ENCODE measurements at places on chromosomes 1 and 21. TPM values are rescaled to one million over a fixed set of nuclear protein-coding genes. Genes with fewer than 3 reads are reported as not detected.

The C1orf216 gene
- 12.5 TPM for total RNA-seq

The NMNAT2 gene
- 0.51 TPM for total RNA-seq

The MX2 gene
- total RNA-seq: 109 TPM

The TNFRSF1B gene
- total RNA-seq: 164 TPM

The VWA5B1 gene
- total RNA-seq: not detected

The ZNF648 gene
- not detected for total RNA-seq

The STUM gene
- 0.30 TPM for total RNA-seq

The SH3BGR gene
- 2.6 TPM for total RNA-seq

The LYPD8 gene
- not detected for total RNA-seq

The TMEM54 gene
- 12.5 TPM for total RNA-seq

The PIGK gene
- total RNA-seq: 25.5 TPM

The PDE9A gene
- total RNA-seq: 22.6 TPM

The ASTN1 gene
- 5.6 TPM for total RNA-seq

The HMGCS2 gene
- total RNA-seq: not detected

DNA sequence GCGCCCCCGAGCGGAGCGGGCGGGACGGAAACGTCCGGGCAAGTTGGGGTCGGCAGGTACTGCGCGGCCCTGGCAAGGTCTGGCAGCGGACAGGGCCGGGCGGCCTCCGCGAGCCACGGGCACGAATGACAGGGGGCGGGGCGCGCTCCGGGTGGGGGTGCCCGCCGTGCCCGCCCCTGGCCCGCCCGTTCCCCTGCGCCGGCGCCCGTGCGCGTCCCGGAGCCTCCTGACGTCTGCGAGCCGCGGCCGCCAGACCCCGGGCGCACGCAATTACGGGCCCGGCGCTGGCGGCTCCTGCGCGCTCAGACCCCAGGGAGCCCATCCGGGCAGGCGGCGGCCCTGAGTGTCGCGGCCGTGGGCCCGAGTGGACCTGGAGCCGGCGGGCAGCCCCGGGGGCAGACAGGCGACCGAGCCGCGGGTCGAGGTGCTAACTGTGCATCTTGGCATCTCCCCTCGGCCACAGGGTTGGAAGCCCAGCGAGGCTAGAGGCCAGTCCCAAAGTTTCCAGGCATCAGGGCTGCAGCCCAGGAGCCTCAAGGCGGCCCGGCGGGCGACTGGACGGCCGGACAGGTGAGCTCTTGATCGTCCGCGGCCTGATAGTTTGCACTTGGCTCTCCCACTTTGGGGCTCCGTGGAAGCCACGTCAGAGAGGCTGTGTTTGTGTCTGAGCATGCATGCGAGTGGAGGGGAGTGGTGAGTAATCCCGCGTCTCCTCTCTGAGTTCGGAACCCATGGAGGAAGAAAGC, 918 bp downstream of the MIB2 start:
- DNase-seq: no peak

DNA sequence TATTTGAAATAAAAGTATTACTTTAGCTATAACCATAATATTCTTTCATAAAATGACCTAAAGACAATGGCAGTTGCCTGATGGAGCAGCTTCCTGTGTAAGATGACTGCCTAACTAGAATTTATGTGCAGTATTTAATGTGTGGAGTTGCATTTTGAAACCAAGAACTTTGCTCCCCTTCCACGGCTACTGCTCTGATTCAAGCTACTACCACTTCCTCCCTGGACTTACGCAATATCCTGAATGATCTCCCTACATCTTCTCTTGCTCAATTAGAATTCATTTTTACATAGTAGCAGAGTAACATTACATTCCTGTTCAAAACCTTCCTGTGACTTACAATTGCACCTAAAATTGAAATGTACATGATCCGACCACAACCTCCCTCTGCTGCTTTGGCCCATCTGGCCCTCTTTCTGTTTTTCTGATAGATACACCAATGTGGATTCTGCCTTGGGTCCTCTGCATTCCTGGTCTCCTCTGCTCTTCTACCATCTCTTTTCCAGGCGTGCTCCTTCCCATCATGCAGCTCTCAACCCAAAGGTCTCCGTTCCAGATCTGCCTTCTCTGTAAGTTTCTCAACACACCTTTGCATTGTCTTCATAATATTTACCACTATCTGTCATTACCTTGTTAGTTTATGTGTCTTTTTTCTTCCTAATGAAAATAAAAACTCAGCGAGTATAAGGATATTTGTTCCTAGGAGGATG, 47.4 kb upstream of the USP25 start:
- no peak for DNase-seq

GRCh38 chr1:153058826-153059784, 1.8 kb upstream of the SPRR2A start:
- no peak for DNase-seq

DNA sequence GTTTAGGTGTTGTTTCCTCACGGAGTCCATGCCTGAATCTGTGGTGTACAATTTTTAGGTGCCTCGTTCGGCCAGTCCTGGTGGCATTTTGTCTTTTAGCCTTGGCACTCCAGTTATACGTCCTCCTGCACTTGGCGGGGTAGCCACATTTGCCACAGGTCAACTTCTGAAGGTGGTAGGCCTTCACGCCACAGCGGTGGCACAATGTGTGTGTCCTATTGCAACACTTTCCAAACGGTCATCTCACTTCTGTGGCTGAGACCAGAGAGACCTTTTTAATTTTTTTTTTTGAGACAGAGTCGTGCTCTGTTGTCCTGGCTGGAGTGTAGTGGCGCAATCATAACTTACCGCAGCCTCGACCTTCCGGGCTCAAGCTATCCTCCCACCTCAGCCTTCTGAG, 49.1 kb downstream of the CAMTA1 start:
- no peak for DNase-seq

GRCh38 chr1:36872126-36872754, 162.1 kb downstream of the GRIK3 start:
- peak; percentile 48 for DNase-seq

- DNase-seq: no peak
These were observed 2.6 kb upstream of the MYSM1 start for GRCh38 chr1:58702261-58703141.

DNA sequence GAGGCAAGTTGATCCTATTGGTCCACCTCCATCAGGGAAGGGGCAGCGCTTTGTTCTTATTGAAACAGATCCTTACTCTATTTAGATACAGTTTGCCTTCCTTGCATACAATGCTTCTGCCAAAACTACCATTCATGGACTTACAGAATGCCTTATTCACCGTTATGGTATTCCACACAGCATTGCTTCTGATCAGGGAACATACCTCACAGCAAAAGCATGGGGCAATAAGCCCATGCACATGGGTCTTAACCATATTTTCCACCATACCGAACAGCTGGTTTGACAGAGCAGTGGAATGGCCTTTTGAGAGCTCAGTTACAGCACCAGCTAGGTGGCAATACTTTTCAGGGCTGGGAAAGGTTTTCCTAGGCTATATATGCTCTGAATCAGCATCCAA, 544.8 kb upstream of the ADGRL4 start:
- no peak for DNase-seq

DNA sequence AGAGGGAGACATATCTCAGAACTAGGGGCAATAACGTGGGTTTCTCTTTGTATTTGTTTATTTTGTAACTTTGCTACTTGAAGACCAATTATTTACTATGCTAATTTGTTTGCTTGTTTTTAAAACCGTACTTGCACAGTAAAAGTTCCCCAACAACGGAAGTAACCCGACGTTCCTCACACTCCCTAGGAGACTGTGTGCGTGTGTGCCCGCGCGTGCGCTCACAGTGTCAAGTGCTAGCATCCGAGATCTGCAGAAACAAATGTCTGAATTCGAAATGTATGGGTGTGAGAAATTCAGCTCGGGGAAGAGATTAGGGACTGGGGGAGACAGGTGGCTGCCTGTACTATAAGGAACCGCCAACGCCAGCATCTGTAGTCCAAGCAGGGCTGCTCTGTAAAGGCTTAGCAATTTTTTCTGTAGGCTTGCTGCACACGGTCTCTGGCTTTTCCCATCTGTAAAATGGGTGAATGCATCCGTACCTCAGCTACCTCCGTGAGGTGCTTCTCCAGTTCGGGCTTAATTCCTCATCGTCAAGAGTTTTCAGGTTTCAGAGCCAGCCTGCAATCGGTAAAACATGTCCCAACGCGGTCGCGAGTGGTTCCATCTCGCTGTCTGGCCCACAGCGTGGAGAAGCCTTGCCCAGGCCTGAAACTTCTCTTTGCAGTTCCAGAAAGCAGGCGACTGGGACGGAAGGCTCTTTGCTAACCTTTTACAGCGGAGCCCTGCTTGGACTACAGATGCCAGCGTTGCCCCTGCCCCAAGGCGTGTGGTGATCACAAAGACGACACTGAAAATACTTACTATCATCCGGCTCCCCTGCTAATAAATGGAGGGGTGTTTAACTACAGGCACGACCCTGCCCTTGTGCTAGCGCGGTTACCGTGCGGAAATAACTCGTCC, 1.3 kb upstream of the OLIG2 start:
- DNase-seq: no peak

DNA sequence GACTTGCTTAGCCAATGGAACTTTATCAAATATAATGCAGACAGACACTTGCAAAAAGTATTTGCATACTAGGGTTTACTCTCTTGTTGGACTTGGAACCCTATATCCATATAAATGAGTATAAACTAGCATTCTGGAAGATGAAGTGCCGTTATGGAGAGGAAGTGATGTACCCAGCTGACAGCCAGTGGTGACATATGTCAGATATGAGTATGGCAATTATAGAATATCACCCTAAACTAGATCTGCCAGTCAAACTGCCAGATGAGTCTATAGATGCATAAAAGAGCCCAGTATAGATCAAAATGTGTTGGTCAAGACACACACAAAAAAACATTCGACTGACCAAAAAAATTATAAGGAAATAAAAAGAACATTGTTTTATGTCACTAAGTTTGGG, 739.3 kb downstream of the PLA2G4A start:
- no peak for DNase-seq

- DNase-seq: no peak
These were observed 330.0 kb downstream of the BRINP3 start for GRCh38 chr1:190147616-190148015.

DNA sequence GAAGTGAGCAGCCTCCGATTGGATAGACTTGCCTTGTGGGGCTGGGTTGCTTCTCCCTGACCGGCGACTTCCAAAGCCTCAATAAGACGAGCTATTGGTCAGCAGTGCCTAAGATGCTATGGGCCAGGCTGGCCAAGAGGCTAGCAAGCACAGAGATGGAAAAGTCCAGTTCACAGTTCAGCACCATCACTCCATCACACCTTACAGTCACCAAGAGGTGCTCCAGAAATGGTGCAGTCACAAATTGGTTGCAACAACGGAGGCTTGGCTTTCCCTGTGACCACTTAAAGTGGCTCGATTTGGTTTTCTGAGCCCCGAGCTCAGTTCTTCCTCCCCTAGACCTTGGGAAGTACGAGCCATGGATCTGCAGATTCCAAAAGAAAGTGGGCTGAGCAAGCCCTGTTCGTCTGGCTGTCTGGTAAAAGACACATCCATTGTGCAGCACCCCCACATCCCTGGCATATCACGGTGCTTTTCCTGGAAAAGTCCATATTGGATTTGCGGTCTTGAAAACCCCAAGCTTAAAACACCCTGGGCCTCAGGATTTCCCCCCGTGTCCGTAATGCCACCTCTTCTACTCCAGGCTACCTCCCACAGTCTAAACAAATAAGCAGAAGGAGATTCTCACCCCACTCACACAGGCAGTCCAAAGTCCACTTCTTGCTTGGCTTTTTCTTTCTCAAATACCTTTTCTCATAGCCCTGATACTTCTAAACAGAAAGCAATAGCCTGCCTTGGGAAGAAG, 1.3 kb downstream of the SLAMF1 start:
- no peak for DNase-seq

- no peak for DNase-seq
These were observed 23.9 kb downstream of the S1PR1 start for GRCh38 chr1:101260556-101261350.

GRCh38 chr1:175133673-175134435, 58.7 kb downstream of the KIAA0040 start:
- DNase-seq: no peak

GRCh38 chr1:32431736-32432400, 33.0 kb upstream of the ZBTB8B start:
- DNase-seq: no peak

DNA sequence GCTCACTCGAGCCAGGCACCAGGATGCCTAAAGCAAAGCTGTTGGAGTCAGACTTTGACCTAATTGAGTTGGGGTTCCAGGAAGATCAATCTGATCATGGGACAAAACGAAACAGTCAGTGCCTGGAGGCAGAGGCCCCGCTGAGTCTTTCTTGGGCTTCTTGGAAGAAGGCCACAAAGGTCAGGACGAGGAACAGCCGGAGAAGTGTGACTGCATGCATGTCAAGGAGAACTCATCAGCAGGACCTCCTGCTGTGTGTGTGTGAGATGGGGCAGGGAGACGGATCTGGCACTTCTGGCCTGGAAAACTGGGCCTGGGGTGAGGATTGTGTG, 190.8 kb downstream of the CAMTA1 start:
- no peak for DNase-seq

GRCh38 chr1:38207906-38208305, 161.3 kb upstream of the POU3F1 start:
- no peak for DNase-seq

GRCh38 chr21:20875742-20876141, 122.5 kb upstream of the NCAM2 start:
- no peak for DNase-seq

DNA sequence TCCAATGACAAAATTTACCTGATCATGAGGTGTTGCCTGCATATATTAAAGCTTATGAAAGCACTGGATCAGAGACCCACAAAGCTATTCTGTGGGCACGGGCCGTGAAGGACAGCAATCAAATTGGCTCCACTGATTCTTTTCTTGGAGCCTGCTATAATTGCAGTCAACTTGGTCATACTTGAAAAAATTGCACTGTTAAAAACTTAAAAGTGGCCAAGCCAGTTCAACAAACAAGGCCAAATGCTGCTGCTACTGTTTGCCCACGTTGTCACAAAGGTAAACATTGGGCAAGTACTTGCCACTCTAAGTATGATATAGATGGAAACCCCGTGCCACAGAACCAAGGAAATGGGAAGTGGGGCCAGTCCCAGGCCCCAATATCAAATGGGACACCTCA, 37.8 kb downstream of the CYP4A11 start:
- no peak for DNase-seq

DNA sequence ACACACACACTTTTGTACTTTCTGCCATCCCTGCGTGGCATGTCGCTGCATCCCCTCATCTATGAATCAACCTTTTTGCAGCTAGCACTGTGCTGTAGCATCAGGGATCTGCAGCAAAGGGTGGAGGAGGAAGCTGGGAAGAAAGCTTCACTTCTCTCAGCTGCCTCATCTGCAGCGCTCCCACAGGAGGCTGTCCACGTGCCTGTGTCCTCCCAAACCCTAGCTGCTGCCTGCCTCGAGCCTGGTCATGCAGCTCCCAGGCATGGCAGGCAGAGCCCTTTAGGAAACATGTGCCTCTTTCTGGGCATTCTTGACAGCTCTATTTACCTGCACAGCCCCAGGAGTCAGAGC, 262.1 kb upstream of the SGIP1 start:
- peak; percentile 75 for DNase-seq

DNA sequence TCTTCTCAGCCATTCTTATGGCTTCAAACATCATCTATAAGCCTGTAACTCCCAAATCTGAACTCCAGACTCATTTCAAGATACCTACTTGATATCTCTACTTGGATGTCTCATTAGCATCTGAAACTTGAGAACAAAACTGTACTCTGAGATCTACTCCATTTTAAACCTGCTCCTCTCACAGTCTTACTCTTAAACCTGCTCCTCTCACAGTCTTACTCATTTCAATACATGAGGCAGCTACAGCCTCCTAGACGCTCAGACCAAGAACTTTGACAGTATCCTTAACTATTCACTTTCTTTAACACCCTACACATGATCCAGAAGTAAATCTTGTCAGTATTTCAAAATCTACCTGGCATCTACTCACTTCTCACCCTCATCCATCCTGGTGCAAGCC, 54.3 kb downstream of the NBPF6 start:
- DNase-seq: no peak

- DNase-seq: peak; percentile 43
These were observed 56.4 kb downstream of the DISP3 start for GRCh38 chr1:11535316-11535715.
